ENCODE measurements at places on chromosomes 16 and 17.

GRCh38 chr16:30998852-30999761, 11.3 kb downstream of the STX1B start:
- H3K4me3 ChIP-seq: no peak overlapping the region
- peaks cover 4% of the 10 kb centered on the region for H3K27me3 ChIP-seq
- no peak for DNase-seq
- no peaks in the 10 kb centered on the region for H3K36me3 ChIP-seq
- H3K27ac ChIP-seq: no peak overlapping the region

- H3K4me3 ChIP-seq: no peak overlapping the region
- peaks cover 23% of the 10 kb centered on the region for H3K36me3 ChIP-seq
- no peaks in the 10 kb centered on the region for H3K27me3 ChIP-seq
- no peak overlapping the region for H3K27ac ChIP-seq
- DNase-seq: no peak
Observed at GRCh38 chr16:28569021-28569420, 15.3 kb downstream of the SGF29 start.

- no peak for DNase-seq
- H3K36me3 ChIP-seq: no peaks in the 10 kb centered on the region
- no peaks in the 10 kb centered on the region for H3K4me1 ChIP-seq
Observed at GRCh38 chr17:22131740-22132139, 439.4 kb downstream of the KCNJ18 start.

GRCh38 chr17:2213291-2213960, 90.2 kb downstream of the SMG6 start:
- peaks cover 47% of the 10 kb centered on the region for H3K4me1 ChIP-seq
- no peak for DNase-seq
- H3K27ac ChIP-seq: peak overlapping the region; percentile 94
- H3K4me3 ChIP-seq: peak overlapping the region; percentile 81
